ENCODE measurements at places on chromosomes 7 and 10.
A peak's percentile ranks its signal among the peaks of the same experiment; 100 is the strongest.

GRCh38 chr10:62326176-62326575 lies 48.0 kb upstream of the ZNF365 start:
- DNase-seq: no peak

DNA sequence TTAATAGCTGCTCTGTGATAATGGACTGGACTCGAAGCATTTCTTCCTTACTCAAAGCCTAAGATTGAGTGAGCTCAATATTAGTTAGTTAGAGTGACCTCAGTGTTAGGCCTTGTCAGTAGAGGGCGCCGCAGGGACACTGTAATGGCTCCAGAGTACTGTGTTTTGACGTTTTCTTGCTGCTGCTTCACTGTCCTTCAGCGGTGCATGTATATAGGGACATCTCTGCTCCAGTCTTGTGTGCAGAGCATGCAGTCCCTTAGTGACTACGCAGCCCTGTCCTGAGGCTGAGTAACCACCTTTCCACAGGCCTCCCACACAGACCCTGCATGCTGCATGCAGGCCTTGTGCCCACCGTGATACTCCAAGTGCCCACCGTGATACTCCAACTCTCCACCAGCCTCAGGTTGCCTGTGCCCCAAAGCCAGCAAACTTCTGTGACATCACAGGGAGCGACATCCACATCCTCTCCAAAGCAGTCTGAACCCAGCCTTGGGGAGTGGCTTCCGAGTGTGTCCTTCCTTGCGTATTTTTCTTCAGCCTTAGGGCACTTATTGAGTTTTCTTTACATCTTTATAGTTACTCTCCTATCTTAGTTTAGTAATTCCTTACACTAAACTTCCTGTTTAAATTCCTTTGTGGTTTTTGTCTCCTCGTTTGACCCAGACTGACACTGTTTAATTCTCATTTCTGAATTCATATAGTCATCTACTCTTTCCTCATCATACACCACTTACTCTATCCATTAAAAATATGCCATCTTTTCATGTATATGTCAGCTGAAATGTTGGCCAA lies 118.2 kb downstream of the JAZF1 start:
- peak; percentile 27 for DNase-seq

DNA sequence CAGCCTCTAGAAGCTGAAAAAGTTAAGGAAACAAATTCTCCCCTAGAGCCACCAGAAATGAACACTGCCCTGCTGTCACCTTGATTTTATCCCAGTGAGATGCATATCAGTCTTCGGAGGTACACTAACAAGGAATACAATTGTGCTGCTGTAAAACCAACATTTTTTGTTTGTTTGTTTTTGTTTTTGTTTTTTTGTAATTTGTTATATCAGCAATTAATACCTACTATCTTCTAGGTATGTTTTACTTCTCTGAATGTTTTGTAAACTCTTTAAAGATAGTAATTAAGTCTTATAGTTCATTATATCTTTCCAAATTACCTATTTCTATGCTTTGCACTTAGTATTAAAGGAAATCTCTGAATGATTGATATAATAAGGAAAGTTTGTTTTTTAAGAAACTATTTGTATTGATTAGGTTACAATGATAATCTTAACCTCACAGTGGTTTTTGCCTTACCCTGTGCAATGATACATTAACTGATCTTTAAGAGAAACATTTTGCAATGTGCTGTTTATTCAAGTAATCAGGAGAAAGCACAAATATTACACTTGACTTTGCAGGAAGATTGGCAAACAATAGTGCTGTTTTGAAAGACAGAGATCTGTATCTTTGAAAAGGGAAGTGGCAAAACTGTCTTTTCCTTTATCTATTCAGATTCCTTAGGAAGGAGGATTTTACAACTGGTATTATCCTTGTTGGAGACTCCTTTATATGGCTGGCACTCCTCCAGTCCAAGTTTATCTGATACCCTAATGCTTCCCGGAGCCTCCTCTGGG lies 11.3 kb upstream of the HGF start:
- DNase-seq: no peak

GRCh38 chr7:158919686-158920085 lies 63.3 kb downstream of the DYNC2I1 start:
- no peak for DNase-seq

DNA sequence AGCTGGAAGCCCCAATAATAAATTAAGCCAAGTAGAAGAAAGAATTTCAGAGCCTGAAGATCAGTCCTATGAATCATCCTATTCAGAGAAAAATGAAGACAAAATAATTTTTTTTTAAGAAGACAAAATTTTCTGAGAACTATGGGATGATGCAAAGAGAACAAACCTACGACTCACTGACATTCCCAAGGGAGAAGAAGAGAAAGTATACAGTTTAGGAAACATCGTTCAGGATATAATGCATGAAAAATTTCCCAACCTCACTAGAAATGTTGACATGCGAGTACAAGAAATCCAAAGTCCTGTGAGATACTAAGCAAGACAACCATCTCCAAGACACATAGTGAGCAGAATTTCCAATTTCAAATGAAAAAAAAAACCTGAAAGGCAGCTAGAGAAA lies 150.5 kb downstream of the THSD7A start:
- no peak for DNase-seq

DNA sequence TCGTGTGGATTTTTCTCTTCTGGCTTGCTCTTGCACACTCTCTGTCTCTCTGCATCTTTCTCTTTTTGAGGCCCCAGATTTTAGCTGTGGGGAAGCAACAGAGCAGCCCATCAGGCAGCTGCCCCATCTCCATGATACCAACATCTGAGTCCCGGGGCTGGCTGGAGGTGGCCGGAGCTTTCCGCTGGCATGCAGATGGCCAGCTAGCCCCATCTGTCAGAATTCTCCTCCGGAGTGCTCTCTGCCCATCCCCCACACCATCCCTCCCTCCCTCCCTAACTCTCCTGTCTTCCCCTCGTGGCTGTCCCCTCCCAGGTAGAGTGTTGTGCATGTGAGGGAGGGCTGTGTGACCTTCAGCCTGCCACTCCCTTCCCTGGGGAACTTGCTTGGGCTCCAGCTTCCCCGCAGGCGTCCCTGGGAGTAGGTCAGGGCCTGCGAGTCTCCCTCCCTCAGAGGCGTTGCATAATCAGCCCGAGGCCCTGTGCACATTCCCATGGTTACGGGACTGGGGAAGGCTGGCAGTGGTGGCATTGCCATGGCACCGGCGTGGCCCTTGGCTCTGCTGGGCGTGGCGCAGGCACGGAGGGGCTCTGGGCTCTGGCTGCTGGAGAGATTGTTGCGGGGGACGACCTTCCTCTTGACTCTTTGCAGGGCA lies 24.7 kb downstream of the GHRHR start:
- DNase-seq: no peak

DNA sequence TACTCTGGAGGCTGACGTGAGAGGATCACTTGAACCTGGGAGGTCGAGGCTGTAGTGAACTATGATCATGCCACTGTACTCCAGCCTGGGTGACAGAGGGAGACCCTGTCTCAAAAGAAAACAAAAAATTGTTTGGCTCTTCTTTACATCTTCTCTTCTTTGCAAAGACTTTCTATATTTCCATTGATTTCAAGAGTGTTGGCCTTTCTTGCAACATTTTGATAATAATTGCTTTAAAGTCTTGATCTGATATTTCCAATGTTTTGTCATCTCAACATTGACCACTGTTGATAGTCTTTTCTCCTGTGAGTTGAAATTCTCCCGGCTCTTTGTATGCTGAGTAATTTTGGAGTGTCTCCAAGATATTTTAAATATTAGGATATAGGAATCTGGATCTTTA lies 17.8 kb upstream of the CLDN4 start:
- DNase-seq: no peak

DNA sequence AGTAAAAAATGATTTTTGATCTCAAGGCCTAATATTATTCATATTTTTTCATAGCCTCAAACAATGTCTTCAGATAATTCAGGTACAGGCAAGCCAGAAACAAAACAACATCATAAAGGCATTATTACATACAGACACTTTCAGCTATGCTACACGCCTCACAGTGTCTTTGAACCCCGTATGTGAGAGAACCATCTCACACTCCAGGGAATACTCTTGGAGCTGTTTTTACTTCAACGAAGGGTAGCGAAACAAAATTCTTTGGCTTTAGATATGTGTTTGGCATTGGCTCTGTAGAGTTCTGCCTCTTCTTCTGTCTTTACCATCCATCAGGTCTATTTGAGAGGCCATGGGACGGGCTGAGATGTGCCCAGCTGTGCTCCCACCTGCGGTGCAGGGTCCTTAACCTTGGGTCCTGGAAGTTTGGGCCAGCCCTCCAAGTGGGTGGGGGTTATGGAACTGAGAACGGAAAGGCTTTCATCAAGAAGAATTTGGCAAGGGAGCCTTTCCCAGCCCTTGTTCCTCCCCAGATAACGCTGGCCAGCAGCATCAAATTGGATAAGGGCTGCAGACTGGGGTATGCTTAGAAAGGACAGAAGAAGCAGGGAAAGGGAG lies 276.9 kb downstream of the TCF7L2 start:
- DNase-seq: no peak

DNA sequence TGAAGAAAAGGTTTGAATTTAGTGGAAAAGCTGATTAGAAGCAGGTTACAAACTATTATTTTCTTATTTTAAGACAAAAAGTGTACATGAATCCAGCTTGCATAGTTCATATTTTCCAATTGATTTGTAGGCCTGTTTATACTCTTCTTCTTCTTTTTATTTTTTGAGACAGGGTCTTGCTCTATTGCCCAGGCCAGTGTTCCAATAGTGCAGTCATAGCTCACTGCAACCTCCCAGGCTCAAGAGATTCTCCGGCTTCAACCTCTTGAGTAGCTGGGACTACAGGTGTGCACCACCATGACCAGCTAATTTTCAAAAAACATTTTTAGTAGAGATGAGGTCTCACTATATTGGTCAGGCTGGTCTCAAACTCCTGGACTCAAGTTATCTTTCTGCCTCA lies 45.0 kb downstream of the ARL4A start:
- no peak for DNase-seq

- no peak for DNase-seq
Measured at GRCh38 chr10:50855015-50855414, 30.4 kb downstream of the A1CF start.

- DNase-seq: no peak
Measured at GRCh38 chr7:27727058-27727457, 12.9 kb upstream of the TAX1BP1 start.

- DNase-seq: no peak
Measured at GRCh38 chr10:15360566-15360965, 10.5 kb downstream of the FAM171A1 start.

- peak; percentile 50 for DNase-seq
Measured at GRCh38 chr10:17290226-17290625, 62.2 kb downstream of the VIM start.

DNA sequence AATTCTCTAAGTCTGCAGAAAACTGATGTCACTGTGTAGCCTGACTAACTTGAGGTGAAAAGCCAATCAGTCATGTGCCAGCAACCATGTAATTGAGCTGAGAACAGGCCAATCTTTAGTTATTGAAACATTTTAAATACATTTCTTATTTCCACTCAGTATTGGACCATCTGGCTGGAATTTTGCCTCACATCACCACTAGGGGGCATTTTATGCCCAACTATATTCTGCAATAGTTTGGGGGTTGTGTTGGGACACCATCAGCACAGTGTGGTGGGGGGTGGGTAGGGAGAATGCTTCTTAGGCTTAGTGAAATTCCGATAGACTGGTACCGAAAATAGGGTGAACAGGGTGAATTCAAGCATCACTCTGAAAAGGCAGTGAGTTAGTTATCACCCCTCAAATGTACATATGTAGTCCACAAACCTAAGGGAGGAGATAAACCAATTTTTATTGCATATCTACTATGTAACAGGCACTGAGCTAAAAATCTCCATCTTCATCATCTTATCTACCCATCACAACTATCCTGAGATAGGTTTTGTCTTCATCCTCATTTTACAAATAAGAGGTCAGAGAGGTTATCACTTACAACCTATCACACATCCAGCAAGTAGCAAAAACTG lies 17.8 kb downstream of the NPSR1 start:
- peak; percentile 13 for DNase-seq

DNA sequence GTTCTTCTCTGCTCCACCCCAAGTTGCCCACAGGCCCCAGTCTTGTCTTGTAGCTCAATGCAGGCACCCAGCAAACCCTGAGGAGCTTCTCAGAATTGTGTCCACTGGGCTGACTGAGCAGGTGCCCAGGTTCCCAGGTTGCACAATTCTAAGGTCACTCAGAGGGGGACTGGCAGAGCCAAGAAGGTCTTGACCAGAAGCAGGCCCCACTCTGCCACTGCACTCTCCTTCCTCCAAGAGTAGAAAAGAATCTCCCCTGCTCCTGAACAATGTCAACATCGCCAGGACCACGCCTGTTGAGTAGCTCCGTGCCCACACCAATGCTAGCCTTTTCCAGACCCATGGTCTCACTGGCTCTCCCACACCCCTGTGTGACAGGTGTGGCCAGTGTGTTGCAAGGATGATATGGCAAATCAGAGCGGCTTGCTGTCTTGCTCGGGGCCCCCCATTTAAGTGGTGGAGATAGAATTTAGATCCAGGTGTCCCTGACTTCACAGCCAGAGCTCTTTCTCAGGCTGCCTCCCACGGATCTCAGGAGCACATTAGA lies 577 bp downstream of the LRRC18 start:
- no peak for DNase-seq

- DNase-seq: no peak
Measured at GRCh38 chr7:146889806-146890555, 773.4 kb downstream of the CNTNAP2 start.

GRCh38 chr10:84407388-84408049 lies 79.1 kb downstream of the CCSER2 start:
- DNase-seq: no peak
